CD8-positive, alpha-beta T cell (primary cell): ENCODE measurements at places on chromosomes 3 and 15.
A peak's percentile ranks its signal among the peaks of the same experiment; 100 is the strongest.

- no peak for DNase-seq
These were observed 62.1 kb downstream of the LHFPL4 start for GRCh38 chr3:9491506-9491905.

DNA sequence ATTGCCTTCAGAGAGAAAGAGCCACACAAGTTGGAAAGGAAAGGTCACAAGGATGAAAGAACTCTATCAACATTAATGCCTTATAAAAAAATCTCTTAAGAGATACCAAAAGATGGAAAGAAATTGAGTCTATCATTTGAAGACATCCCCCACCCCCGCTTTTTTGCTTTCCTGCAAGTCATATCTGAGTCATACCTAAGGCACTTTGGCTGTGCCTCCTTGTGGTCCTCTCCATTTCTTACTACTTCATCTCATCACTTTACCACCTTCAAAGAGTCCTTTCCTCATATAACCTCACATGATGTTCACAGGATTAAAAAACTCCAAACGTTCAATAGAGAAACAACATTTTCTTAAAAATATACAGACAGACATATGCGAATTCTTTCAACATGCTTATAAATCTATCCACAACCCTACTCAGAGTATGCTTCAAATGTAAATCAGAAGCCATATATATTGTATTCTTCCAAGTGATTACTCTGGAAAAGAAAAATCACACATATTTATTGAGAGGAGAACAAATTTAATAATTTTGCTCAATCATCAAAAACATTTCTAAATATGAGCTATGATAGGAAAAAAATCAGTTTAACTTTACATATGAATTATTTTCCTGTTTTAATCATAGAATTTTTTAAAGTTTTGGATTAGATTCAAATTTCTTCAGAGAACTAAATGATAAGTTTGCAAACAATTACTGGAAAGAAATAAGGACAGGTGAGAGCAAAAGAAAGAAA, 1003.9 kb upstream of the CFAP20DC start:
- no peak for DNase-seq

DNA sequence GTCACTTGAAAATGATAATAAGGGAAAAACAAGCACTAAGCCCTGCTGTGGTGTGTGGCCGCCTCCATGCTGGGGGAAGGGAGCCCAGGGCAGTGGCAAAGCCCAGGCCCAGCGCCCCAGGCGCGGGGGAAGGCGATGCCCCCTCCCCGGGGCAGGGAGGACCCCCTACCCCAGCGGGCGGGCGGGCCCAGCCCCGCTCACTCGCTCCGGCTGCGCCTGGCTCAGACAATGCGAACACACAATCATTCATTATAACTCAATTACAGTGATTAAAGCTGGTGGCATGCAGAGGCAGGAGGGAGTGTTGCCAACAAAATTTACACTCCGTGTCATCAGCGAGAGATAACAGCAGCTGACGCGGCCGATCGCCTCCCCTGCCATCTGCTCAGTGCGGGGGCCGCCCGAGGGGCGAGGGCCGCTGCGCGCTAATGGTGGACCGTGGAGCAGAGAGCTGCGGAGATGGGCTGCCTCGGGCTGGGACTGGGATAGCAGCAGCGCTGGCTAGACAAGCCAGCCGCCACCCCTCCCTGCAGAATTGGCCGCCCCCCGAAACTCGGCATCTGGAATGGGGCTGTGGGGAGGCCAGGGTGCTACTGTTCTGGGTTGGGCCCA, 64.1 kb downstream of the TLE3 start:
- DNase-seq: no peak

- DNase-seq: no peak
These were observed 157.2 kb downstream of the DCLK3 start for GRCh38 chr3:36606871-36607765.

- no peak for DNase-seq
These were observed 515.1 kb downstream of the GABRG3 start for GRCh38 chr15:27486051-27486450.

DNA sequence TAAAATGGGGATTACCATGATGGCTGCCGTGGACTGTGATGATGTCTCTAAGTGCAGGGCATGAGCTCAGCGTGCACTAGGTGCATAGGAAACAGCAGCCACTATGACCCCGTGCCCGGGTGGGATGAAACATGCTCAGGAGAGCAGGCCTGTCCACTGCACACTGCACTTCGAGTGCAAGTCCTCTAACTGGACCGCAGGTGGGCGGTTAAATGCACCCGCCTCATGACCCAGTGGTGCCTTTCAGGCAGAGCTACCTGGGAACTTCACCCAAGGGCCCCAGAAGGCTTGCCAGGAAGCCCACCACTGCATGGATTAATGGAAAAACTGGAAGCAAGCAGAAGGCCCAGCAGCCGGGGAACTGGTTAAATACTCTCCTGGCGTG, 34.0 kb downstream of the PRKCD start:
- no peak for DNase-seq

DNA sequence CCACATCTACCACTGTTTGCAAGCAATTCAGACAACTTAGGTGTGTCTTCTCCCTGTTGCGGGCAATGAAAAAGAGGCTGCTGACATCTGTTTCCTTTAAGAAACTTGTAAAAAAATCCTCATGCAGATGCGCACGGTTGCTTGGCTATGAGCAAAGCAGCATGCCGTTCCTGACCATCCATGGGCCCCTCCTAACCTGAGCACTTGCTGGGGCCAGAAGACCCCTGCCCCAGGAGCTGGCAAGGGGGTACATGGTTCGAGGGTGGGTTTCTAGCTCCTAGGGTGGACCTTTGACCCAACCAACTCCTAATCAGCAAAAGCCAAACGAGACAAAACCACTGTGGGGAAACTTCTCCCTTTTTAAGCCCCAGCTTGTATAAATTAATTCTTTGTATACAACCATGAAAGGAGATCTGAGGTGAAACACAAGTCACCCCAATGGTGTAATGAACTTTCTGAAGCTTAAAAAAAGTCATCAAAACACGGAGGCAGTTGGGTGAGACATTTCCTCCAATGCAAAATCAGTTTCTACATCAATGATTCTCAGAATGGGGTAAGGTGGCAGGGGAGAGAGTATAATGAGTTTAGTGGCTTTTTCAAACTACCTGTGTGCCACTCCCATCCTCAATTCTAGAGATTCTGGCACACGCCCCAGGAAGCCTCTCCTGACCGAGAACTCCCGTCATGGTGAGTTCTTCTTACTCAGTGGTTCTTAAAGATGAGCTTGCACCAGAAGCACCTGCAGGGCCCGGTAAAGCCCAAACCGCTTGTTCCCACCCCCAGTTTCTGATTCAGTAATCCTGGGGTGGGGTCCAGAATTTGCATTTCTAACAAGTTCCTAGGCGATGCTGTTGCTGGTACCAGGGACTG, 44.1 kb downstream of the CPN2 start:
- no peak for DNase-seq

GRCh38 chr15:58770519-58770856, 614 bp upstream of the MINDY2 start:
- no peak for DNase-seq

- DNase-seq: no peak
These were observed 13.4 kb upstream of the GHRL start for GRCh38 chr3:10306156-10306555.

- no peak for DNase-seq
These were observed 64.2 kb upstream of the IL12A start for GRCh38 chr3:159924411-159924810.

- DNase-seq: no peak
These were observed 106.8 kb downstream of the WNT7A start for GRCh38 chr3:13772885-13773745.

DNA sequence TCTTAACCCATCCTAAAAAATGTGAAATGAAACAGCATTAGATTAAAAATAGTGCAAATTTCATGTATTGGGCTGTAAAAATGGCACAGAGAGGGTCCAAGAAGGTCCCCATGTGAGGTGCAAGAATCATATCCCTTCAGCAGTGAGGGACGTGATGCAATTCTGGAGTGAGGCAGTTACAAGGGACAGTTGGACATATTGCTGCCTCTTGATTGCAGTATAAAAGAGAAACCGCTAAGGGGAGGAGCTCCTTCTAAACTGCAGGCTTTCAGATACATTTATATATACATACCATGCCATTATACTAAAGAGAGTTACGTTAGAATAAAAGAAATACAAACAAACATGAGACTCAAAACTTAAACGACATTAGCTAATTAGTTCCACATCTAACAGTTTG, 304.2 kb upstream of the CTNNB1 start:
- DNase-seq: no peak

DNA sequence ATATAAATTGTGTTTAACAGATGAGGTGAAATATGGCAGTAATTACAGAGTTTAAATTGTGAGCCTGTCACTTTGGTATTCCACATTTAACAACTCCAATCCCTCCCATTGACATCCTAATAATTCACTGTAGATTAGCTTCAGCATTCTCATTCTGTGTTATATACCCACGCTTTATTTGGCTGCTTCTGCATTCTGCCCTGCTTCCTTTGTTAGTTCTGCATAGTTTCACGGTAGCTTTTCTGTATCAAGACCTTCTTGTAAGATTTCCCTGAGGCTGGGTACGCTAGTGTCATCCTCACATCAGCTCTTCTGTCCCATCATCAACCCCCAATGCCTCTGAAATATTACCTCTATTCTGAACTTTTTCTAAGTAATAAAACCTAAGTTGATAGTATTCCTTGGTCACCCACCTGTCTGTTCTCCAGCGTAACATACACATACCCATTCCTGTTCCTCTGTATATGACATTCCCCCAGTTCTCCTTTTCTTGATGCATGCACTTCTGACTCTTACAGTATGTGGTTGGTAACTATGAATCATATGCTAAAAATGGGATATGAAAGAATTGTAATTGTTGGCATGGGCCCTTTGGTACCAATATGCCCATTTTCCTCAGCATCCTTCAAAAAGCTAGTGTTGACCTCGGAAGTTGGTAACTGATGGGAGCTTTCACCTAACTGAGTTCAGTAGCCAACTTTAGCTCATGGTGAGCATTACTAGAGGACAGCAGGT, 171.2 kb downstream of the KLHL25 start:
- no peak for DNase-seq

- peak; percentile 45 for DNase-seq
These were observed 33.7 kb downstream of the VIPR1 start for GRCh38 chr3:42535981-42536784.

GRCh38 chr3:174619239-174619638, 239.9 kb upstream of the NAALADL2 start:
- no peak for DNase-seq

GRCh38 chr3:74423867-74424266, 190.6 kb downstream of the CNTN3 start:
- DNase-seq: no peak

DNA sequence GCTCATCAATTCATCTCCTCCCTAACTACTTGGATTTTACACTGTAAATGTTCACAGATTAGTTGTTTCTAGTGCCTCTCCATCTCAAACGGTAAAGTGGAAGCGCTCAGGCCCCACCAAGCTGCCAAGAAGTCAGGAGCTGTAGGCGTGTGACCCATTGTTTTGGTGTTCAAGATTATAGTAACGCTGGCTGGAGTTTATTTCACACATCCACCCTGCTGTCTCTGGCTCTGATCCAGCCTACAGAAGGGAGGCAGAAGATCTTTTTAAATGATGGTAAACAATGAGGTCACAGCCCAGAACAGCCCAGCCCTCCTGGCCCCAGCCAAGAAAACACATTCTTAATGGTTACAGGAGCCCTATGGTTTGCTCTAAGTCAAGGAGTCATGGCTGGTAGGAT, 25.7 kb upstream of the GALNT15 start:
- DNase-seq: no peak

- no peak for DNase-seq
These were observed at the start of gene ST3GAL6 for GRCh38 chr3:98763076-98763475. Gene ST3GAL6, plus strand, starts transcription at chr3:98763340. Its CDS starts 5,101 bp downstream, at chr3:98768441.

DNA sequence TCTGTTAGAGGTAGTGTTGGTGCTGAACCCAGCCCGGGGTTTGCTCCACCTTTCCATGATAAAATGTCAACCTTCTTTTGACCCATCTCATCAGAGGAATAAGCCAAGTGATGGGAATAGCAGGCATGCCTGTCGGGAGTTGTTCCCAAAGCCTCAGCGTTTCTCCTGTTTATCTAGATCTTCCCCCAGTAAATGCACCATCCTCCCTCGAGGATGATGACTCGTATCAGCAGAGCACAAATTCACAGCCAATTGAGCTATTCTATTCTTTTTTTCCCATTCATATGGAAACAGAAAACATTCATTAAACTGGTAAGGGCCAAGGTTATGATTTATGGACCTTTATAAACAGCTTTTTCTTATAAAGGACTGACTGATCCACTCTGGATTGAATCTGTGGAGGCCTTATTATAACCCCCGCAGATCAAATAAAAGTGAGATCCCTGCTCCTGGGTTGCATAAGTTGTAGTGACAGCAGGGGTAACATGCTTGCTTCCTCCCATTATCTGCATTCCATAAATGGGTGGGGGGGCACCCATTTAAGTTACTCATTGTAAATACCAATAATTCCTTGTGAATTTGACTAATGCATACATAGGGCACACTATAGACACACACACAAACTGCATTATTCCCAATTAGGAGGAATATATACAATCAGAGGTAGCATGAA, 207.3 kb downstream of the PLCL2 start:
- no peak for DNase-seq

- DNase-seq: no peak
These were observed 76.2 kb upstream of the CMTM7 start for GRCh38 chr3:32315441-32315840.

DNA sequence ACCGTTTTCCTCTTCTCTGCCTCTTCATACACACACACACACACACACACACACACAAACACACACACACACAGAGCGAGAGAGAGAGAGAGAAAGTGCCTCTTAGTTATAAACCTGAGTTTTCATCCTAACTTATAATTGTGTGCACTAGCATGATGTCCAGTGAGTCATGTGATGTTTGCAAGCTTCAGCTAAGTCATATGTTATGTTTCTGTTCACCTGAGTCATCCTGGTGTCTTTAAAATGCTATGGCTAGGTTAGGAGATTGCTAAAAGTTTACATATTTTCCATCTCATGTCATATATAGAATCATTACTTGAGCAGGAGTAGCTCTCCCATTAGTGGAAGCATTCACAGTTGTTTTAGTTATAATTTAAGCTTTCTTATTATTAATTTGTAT, 155.8 kb downstream of the EPHA6 start:
- DNase-seq: no peak

GRCh38 chr3:195863121-195864061, 45.0 kb downstream of the TNK2 start:
- DNase-seq: peak; percentile 36

- no peak for DNase-seq
These were observed 9.4 kb downstream of the TERC start for GRCh38 chr3:169755488-169755887.

DNA sequence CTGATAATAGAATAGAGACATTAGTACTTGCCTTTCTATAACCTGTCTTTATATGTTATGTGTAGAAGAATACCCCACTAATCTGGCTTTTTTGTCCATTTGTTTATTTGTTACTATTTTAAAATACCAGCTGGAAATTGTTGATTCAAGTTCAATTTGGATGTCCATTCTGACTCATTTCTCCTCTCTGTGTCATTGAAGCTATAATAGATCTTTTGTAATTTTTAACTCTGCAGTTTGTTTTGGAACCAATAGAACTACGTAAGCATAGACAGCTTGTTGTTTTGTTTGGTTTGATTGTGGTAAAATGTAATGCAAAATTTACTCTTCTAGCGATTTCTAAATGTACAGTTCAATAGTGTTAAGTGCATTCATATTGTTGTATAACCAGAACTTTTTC, 390.4 kb downstream of the ZIC1 start:
- DNase-seq: no peak

- no peak for DNase-seq
These were observed 197.8 kb upstream of the TPM1 start for GRCh38 chr15:62844564-62845240.

GRCh38 chr3:182738583-182739411, 54.5 kb upstream of the ATP11B start:
- no peak for DNase-seq
